Stimulated activated CD8-positive, alpha-beta memory T cell treated with anti-CD3 and anti-CD28 coated beads, Interleukin-15, amount 100 ng/mL, for 4 hours (primary cell): ENCODE measurements at places on chromosomes 1 and 21.

DNA sequence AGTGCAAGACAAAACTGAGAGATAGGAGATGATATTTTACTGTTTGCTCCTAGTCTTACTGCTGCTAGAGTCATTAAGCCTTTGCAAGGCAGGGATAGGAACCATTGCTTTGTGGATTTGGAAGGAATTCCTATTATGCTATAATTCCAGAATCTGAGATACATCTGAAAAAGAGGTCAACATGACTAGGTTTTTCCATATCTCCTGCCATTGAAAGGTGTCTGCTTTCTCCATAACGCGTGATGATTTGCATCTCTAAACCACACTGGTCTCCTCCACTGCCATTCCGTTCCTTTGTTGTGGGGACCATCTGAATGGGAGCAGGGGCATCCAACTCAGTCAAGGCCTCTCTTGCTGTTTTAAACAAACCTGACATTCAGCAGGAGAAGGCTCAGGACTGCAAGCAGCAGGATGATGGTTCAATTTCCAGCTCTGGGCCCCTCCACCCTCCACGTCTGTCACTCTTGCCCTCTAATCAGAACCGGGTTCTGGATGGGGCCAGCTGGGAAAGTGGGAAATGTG is 45.2 kb downstream of the PLPP3 start:
- no peak for DNase-seq

- no peak for DNase-seq
Observed at GRCh38 chr1:235004276-235004675, 124.4 kb downstream of the TOMM20 start.

DNA sequence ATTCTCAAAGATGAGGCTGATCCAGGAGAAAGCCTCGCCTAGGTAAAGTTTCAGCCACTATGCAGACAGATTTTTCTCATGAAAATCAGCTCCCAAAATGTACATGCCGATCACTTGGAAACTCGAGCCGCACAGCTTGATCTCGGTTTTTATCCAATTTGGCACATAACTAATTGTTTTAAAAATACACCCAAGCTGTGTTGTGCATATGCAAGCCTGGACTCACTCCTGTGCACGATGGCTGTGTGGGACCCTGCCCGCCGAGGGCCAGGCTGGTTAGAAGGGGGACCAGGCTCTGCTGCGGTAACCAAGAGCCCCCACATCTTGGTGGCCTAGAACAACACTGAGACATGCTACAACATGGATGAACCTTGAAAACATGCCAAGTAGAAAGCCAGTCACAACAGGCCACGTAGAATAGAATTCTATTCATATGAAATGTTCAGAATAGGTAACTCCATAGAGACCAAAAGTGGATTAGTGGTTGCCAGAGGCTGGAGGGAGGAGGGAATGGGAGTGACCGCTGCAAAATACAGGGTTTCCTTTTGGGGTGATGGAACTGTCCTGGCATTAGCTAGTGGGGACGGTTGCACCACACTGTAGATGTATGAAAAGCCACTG is 16.1 kb upstream of the LDLRAP1 start:
- no peak for DNase-seq

- DNase-seq: no peak
Observed at GRCh38 chr1:224635356-224635755, 19.2 kb downstream of the CNIH3 start.

GRCh38 chr1:2506901-2507565 is 19.4 kb downstream of the PANK4 start:
- DNase-seq: no peak

DNA sequence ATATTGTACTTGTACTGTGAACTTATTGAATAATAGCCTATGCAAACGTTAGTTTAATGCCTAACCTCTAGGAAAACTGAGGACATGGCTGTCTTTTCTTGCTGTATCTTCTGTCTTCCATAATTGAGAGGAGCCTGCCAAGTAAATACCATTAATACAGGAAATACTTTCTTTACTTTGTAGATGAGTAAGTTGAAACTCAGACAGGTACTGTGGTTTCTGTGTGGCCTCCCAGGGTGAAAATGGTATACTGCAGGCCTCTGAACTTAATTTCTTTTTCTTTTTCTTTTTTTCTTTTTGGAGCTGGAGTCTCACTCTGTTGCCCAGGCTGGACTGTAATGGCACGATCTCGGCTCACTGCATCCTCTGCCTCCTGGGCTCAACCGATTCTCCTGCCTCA is 208.8 kb upstream of the ADGRL4 start:
- DNase-seq: no peak

DNA sequence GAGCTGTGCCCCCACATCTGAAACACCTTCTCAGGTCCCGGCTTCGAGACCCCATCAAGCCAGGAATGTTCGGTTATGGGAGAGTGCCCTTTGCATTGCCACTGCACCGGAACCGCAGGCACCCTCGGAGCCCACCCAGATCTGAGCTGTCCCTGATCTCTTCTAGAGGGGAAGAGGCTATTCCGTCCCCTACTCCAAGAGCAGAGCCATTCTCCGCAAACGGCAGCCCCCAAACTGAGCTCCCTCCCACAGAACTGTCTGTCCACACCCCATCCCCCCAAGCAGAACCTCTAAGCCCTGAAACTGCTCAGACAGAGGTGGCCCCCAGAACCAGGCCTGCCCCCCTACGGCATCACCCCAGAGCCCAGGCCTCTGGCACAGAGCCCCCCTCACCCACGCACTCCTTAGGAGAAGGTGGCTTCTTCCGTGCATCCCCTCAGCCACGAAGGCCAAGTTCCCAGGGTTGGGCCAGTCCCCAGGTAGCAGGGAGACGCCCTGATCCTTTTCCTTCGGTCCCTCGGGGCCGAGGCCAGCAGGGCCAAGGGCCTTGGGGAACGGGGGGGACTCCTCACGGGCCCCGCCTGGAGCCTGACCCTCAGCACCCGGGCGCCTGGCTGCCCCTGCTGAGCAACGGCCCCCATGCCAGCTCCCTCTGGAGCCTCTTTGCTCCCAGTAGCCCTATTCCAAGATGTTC is 4.3 kb downstream of the ADAMTSL4 start:
- no peak for DNase-seq

GRCh38 chr1:8238141-8239038 is 79.5 kb upstream of the SLC45A1 start:
- no peak for DNase-seq

- DNase-seq: no peak
Observed at GRCh38 chr1:178344513-178345091, 152.2 kb downstream of the CLEC20A start.

DNA sequence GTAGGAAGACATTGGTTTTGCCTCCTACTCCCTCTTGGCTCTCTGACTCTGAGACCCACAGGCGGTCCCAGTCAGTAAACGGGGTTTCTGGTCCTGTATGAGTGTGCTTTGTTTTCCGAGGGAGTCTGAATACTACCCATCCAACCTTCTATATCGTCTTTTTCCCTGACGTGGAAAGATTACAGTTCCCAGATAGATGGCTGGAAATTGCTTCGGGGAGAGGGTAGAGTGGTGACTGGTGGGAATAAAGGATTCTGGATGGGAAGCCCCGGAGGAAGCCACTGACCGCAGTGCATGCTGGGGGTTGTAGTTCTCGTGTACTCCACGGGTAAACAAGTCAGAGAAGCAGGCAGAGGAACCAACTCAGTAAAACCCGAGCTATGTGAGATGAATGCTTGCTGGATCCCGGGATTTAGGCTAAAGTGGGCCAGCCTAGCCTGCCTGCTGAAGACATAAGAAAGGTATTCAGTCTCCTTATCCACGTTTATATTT is 66.2 kb upstream of the IRF2BP2 start:
- peak; percentile 25 for DNase-seq

GRCh38 chr1:196071447-196071846 is 536.8 kb downstream of the KCNT2 start:
- DNase-seq: no peak

DNA sequence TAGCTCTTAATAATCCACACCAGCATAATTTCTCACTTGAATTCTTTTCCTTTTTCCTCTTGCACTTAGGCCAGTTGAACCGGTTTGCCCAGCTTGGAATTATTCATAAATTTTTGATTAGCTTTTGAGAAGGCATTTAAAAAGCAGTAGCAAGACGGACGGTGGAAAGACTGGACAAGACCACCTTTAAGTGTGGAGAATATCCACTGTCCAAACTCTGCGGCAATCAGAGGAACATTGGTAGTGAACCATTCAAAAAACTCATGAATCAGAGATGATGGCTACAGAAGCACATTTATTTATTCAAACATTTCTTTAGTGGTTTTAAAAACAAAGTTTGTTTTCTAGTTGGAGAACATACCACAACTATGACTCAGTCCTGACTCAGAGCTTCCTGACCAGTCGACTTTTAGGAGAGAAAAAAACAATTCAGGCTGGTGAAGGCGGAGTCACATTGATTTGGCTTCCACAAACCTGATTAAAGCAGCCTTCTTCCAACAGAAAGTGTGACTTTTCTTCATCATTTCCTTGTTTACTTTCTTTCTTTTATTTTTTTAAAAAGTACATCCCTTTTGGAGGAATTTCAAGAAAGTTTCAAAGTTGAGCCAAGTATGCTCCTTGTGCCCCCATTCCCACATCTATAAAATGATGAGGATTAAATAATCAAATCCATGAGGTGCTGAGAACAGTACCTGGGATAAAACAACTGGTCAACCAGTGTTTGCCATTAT is 128.8 kb downstream of the ADSS2 start:
- DNase-seq: no peak

DNA sequence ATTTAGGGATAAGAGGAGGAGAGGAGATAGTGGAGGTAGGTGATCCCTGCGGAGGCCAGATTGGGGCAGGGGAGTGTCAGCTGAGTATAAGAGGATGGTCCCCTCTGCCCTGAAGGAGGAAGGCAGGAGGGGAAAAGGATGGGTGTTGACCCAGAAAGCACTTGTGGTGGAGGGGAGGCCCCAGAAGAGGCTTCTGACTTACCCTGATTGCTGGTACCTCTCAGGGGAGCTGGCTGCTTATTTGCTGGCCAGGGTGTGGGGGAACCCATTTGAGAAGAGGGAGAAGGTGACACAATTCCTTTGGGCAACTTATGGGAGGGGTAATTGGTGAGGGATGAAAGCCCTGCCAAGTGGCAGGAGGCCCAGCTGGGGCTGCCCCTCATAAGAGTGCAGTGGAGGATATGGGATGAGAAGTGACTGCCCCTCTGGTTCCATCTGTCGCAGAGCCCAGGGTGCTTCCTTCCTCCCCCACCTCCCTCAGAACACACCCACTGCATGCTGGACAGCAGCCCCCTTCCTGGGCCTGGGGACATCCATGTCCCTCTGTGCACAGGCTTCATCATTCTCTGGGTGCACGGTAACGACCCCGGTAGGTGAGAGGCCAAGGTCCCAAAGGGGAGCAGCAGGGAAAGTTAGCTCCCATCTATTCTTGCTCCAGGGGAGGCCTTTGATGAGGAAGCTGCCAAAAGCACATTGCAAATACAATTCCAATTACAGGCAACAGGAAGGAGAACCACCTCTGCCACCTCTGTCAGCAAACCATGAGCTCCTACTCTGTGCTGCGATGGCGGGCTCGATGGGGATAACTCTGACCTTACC is 1.4 kb upstream of the PCSK9 start:
- DNase-seq: no peak

DNA sequence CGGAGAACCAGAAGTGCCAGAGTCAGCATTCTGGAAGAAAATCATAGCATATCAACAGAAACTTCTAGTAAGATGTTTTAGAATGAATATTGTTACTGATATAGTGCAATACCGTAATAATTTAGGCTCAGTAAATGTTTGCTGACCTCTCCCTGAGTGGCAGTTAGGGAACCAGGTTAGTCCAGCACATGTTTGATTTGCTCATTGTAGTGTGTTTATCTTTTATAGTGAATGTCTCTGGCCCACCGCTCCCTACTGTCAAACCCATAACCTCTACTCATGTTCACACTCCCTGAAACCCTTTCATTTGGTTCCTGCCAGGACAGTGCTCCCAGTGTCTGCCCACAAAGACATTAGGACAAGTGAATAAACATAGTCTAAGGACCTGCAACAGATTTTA is 102.7 kb downstream of the ZP4 start:
- no peak for DNase-seq

- no peak for DNase-seq
Observed at GRCh38 chr21:14414932-14415508, 32.1 kb upstream of the HSPA13 start.

- DNase-seq: no peak
Observed at GRCh38 chr1:25572708-25573590, 29.5 kb downstream of the LDLRAP1 start.

GRCh38 chr1:59128784-59129227 is 168.1 kb upstream of the FGGY start:
- DNase-seq: no peak

DNA sequence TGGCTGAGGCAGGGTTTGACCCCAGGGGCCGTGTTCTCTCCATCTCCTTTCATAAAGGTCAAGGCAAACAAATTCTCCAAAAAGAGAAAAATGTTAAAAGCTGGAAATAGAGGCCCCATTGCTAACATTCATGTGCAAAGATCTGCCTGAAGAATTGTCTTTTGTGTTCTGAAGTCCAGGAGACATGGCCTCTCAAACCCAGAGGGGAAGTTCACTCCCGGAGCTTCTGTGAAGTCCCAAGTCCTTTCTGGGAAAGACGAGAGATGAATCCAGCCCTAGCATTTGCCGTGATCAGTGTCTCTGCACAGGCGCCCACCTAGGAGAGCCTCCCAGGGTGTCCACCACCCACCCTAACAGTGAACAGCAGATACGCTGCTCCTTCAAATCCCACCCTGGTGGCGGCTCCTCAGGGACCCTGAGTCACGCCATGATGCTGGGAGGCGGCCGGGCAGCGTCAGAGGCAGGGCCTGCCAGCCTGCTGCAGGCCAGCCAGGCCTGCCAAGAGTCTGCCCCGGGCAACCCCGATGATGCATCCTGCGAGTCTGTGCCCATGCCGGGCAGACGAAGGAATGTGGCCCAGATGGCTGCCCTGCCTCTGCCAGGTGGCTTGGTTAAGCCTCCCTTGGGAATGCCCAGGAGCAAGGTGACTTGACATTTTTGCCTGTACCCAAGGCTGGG is 5.2 kb upstream of the C2CD2 start:
- no peak for DNase-seq

- no peak for DNase-seq
Observed at GRCh38 chr1:22776035-22776613, 65.5 kb downstream of the EPHB2 start.

DNA sequence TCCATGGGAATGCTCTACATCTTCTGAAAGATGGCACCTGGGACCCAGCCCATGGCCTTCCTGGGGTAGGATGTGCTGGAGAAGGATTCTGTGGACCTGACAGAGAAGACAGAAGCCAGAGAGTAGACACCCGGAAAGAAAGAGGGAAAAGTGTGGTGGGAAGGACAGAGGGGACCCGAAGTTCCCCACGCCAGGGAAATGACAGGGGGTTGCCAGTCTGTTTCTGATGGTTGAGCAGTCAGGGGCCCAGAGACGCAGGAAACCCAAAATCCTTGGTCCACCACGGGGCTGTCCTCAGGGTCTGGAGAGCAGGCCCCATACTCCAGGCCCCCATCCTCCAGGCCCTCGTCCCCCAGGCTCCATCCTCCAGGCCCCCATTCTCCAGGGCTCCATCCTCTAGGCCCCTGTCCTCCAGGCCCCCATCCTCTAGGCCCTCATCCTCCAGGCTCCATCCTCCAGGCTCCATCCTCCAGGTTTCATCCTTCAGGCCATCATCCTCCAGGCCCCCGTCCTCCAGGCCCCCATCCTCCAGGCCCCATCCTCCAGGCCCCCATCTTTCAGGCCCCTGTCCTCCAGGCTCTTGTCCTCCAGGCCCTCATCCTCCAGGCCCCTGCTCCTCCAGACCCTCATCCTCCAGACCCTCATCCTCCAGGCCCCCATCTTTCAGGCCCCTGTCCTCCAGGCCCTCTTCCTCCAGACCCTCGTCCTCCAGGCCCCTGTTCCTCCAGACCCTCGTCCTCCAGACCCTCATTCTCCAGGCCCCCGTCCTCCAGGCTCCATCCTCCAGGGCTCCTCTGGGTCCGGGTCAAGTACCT is 1.0 kb upstream of the TFF2 start:
- no peak for DNase-seq

- no peak for DNase-seq
Observed at GRCh38 chr21:42632771-42633690, 20.4 kb upstream of the PDE9A start.

GRCh38 chr1:111789666-111790316 is 34.1 kb downstream of the DDX20 start:
- DNase-seq: no peak
